ENCODE measurements at places on chromosomes 11 and 22. TPM values are rescaled to one million over a fixed set of nuclear protein-coding genes. Genes with fewer than 3 reads are reported as not detected.

SYTL2 gene
- 2.7 TPM for total RNA-seq

PPP6R3 gene
- 126 TPM for total RNA-seq

SCGB1D2 gene
- total RNA-seq, result not detected

RASD2 gene
- total RNA-seq, result 0.13 TPM

ISX gene
- not detected for total RNA-seq

SYCE3 gene
- not detected for total RNA-seq

CATSPERZ gene
- total RNA-seq, result not detected

TSSK2 gene
- total RNA-seq, result not detected

P2RX6 gene
- total RNA-seq, result not detected

TP53I11 gene
- 13.5 TPM for total RNA-seq

OMP gene
- total RNA-seq, result not detected

MEN1 gene
- total RNA-seq, result 53.6 TPM

NLRP10 gene
- not detected for total RNA-seq

MMP12 gene
- not detected for total RNA-seq

GPR152 gene
- total RNA-seq, result not detected

GRCh38 chr11:315051-315481 is 1.2 kb downstream of the IFITM1 start:
- no peak for DNase-seq

DNA sequence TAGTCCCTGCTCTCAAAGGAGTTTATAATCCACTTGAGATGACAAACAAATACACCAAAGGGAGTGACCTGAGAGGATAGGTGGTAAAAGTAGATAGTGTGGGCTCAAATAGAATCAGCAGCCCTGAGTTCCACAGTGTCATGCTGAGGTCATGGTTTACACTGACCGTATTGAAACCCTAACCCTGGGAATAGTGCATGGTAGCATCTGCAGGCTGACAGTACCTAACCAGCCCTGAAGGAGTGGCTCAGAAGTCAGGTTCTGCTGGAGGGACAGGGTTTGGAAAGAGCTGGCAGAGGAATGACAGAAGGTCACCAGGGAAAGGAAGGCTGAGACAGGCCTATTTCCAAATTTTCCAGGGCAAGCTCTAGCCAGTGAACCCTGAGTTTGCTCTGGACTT is 9.2 kb upstream of the TMPRSS5 start:
- DNase-seq, result no peak

- DNase-seq, result no peak
Observed at GRCh38 chr11:126166413-126166812, 45.0 kb downstream of the RPUSD4 start.

DNA sequence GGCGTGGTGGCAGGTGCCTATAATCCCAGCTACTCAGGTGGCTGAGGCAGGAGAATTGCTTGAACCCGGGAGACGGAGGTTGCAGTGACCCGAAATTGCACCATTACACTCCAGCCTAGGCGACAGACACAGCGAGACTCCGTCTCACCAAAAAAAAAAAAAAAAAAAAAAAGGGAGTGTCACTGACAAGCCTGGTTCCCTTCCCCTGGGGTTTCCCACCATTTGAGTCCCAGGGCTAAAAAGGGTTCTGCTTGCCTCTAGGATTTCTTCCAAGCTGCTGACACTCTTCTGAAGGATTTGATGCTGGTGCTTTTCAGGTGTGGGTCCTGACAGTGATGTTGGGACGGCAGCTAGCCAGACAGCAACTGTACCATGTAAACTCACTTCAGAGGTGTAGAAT is 1.3 kb upstream of the CCDC88B start:
- DNase-seq, result no peak

DNA sequence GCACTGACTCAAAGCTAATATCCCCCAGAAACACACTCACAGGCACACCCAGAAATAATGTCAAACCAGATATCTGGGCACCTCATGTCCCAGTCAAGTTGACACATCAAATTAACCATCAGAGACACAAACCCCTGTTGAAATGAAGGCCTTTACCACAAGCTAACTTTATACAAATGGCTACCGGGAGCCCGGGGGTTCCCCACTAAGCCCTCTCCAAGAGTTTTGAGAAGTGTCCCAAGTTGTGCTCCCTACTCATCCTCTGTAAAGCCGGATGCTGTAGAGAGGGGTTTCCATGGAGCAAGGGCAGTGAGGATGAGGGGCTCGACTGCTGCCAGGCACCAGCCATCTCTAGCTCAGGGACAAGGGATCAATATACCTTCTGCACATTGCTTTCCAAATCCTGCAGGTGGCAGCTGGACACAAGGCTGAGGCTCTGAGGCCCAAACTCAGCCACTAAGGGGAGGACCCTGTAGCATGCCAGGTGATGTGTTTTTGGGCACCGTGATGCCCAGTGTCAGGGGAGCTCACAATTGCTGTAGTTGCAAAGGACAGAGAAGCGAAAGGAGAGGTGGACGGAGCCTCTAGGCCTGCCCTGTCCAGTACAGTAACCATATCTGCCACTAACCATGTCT is 145.7 kb downstream of the TTC17 start:
- DNase-seq, result no peak

DNA sequence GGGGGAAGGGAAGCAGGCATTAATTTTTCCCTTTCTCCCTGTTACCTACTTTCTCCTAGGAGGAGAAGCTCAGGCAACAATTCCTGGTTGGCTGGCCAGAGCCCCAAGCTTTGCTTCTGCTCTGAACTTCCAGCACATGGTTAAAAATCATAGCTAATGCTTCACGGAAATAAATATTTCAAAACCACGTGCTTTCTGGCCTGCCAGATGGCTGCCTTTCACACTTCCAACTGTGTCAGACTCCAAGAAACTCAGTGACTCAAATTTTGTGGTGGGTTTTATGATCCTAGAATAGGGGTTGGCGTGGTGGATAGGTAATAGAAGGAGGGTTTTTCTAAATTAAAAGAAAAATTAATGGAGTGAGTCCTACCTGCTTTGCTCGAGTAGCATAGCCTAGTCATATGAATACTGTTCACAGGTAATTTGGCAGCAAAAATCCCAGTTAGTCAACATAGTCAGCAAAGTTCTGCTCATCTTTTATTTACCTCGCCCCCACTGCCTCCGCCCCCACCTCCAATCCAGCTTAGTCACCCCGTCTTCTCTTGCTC is 58.6 kb downstream of the SC5D start:
- DNase-seq, result no peak

DNA sequence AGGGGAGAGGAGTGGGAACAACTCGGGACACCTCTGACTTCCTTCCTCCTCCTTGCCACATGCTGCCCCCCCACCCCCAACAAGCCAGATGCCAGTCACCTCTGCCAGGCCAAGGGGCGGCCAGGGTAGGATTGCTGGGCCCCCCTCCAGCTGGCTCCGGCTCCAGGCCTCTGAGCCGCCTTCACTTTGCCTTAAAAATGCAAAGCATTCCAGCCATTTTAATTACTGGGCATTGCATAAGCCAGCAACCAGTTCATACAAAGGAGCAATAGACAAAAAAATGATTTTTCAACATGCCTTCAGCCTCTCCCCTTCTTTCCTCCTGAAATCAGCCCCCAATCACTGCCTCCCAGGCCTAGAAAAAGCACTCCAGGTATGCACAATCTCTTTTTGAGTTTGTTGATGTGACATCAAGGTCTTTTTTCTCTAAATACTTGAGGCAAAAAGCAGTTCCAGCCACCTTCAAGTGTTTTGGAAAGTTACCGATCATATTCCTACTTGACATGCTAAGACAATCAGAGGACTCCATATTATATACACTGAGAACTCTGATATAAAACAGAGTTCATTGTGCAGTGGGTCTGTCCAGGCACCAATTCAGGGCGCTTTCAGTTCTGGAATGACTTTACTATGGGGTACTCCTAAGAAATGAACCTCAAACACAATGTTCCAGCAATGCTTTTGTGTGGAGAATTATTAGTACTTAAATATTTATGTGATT is 12.4 kb upstream of the TIMP3 start:
- DNase-seq, result no peak

GRCh38 chr22:46747646-46748045 is 9.6 kb upstream of the CERK start:
- DNase-seq, result no peak

GRCh38 chr11:19957294-19957943 is 202.9 kb downstream of the DBX1 start:
- DNase-seq, result no peak

DNA sequence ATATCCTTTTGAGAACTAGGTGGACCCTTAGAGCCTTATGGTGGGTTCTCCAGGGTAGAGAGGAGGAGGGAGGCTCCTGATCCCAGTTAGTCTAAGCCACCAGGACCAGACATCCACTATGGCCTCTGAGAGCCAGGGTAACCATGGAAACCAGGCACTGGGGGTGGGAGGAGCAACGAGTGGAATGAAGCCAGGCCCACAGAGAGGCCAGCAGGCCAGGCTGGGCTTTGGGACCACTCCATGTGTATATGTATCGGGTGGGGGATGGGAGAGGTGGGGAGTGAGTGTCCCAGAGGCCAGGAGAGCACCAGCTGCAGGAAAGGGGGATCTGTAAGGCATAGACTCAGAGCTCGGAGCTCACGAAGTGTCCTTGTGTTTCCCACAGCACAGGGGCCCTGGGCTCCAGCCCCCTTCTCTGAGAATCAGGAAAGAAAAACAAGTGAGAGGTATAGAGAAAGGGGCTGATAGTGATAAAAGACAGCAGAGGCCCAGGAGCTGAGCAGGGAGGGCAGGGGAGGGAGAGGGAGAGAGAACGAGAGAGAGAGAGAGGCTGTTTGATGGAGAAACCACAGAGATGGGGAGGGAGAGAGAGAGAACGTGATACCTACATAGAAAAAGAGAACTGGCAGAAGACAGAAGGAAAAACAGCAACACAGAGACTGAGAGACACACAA is 15.5 kb upstream of the TSPAN18 start:
- no peak for DNase-seq

GRCh38 chr11:61628662-61628970 is 47.7 kb upstream of the SYT7 start:
- no peak for DNase-seq

GRCh38 chr11:8168485-8169257 is at the start of gene RIC3:
Gene RIC3, minus strand, starts transcription at chr11:8169025. Its CDS starts 36 bp downstream, at chr11:8168989.
- peak; percentile 40 for DNase-seq

- DNase-seq, result no peak
Observed at GRCh38 chr22:18050065-18050464, 25.7 kb upstream of the MICAL3 start.

DNA sequence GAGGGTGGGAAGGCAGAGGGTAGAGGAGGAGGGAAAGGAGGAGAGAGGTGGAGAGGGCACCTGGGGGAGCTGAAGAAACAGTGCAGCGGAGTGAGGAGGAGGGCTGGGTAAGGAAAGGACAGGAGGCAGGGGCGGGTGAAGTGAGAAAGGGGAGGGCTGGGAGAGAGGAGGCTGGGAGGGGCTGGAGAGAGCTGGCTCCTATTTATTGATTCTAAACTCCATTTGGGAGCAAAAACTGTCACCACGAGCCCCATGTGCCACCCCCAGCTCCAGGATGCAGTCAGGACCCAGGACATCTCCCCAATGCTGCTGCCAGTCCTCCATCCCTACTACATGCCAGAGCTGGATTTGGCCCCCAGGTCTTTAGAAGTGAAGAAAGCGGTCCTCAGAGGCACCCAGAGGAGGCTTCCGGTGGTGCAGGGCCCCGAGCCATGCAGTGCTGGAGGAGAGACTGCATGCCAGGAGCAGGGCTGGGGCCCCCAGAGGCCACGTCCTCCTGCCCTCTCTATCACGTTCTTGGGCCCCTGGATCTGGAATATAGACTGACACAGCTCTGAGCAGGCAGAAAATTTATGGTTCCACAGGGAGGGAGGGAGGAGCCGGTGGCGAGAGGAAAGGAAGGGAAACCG is 53.7 kb downstream of the SLC22A12 start:
- no peak for DNase-seq

DNA sequence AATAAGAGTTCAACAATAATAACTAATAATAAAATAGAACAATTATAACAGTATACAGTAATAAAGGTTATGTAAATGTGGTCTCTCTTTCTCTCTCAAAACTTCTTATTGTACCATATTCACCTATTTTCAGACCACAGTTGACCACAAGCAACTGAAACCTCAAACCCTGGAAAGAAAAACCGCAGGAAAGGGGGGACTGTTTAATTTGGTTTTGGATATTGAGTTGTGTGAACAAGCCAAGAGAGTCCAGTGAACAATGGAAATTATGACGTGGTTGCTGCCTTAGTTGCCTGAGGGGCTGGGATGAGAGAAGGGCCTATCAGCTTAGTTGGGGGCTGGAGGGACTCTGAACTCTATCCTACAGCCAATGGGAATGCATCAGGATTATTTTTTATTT is 178.7 kb upstream of the POU2AF2 start:
- DNase-seq, result no peak

GRCh38 chr11:109109571-109110315 is 312.2 kb upstream of the C11orf87 start:
- DNase-seq, result no peak

- DNase-seq, result peak; percentile 73
Observed at GRCh38 chr22:22942511-22943329, 55.1 kb downstream of the IGLL5 start.

DNA sequence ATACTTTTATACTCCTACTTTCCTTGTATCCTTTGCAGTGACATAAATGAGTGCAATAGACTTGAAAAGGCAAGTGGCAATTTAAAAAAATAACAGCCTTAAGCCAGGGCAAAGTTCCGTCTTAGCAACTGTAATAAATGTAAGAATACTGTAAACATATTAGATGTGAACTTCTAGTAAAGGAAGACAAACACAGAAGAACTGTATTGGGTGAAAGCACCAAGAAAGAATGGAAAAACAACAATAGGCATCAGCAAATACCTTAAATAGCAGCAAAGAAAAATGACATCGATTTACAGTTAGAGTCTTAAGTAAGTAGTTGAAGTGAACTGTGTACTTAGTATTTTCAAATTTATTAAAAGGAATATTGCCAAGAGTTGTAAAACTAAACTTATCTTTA is 75.5 kb upstream of the TP53AIP1 start:
- DNase-seq, result no peak

All from activated T-cell treated with anti-CD3 and anti-CD28 coated beads, Interleukin-2, amount 50 U/mL, for 4 hours (primary cell).